ENCODE measurements at places on chromosomes 11 and 22.

- no peak for DNase-seq
Observed at GRCh38 chr22:25077964-25078363, 121.7 kb upstream of the CRYBB3 start.

GRCh38 chr11:86627776-86628455 lies 44.5 kb downstream of the ME3 start:
- DNase-seq: no peak

GRCh38 chr11:118258410-118258809 lies 5.7 kb downstream of the MPZL2 start:
- no peak for DNase-seq

DNA sequence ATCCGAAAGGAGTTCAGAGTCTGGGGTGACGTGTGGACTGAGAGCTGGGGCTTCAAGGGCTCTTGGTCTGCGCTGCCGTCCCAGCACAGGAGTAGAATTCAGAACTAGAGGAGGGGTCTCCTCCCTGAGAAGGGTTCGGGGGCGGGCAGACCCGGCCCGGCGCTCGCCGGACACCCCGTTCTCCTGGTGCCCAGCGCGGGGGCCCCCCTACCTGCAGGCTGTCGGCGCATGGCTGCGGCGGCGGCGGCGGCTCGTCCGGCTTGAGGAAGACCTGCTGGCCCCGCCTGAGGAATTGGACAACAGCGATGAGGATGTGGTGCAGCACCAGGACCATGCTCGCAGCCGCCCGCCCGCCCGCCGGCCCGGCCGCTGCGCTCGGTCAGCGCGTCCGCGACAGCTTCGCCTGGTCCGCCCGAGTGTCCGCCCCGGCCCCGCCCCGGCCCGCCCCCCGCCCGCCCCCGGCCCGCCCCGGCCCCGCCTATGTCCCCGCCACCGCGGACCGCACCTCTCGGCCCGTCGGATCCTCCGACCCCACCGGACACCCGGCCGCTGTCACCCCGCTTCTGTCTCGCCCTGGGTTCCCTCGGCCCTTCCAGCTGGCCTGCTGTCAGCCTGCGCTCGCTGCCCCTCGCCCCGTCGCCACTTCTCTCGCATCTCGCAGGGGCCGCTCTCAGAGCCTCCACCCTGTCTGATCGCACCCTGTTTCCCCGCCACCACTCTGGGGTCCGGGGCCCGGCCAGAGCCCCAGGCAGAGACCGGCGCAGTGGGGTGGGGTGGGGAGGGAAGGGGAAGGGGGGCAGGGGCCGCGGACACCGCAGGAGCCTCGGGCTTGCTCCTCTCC lies 32.0 kb downstream of the PDE2A start:
- DNase-seq: no peak

- DNase-seq: peak; percentile 52
Observed at GRCh38 chr22:29343313-29343805, 27.9 kb upstream of the RASL10A start.

DNA sequence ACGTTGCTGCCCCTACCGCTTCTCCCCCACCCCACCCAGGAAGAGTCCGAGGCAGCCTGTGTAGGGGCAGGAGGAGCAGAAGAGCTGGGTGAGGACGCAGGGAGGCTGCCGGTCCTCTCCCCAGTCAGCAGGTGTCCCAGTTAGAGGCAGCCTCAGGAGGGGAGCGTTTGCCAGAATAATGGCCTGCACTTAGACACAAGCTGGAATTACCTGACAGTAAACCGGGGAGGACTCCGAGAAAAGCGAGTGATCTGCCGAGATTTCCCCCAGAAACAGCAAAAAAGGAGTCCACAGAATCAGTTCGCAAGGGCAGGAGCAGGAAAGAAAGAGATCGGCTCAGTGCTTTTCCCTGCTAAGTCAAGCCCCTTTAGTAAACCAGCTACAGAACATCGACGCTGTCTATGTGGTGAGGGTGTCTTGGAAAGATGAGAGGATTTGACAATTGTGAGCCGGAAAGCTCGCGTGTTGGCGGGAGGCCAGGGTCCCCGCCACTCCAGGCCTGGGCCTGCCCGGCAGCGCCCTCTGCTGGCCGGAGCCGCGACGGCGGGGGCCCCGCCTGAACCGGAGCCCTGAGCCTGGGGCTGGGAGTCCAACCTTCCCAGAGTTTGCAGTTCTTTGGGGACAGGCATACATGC lies 17.7 kb upstream of the THRSP start:
- DNase-seq: peak; percentile 84

GRCh38 chr11:63395697-63396096 lies 26.1 kb downstream of the SLC22A9 start:
- DNase-seq: no peak

GRCh38 chr11:14095882-14096281 lies 133.4 kb downstream of the SPON1 start:
- no peak for DNase-seq

- DNase-seq: no peak
Observed at GRCh38 chr11:64429970-64430369, 71.0 kb downstream of the RPS6KA4 start.

GRCh38 chr11:114232400-114233059 lies 63.7 kb upstream of the NNMT start:
- no peak for DNase-seq

DNA sequence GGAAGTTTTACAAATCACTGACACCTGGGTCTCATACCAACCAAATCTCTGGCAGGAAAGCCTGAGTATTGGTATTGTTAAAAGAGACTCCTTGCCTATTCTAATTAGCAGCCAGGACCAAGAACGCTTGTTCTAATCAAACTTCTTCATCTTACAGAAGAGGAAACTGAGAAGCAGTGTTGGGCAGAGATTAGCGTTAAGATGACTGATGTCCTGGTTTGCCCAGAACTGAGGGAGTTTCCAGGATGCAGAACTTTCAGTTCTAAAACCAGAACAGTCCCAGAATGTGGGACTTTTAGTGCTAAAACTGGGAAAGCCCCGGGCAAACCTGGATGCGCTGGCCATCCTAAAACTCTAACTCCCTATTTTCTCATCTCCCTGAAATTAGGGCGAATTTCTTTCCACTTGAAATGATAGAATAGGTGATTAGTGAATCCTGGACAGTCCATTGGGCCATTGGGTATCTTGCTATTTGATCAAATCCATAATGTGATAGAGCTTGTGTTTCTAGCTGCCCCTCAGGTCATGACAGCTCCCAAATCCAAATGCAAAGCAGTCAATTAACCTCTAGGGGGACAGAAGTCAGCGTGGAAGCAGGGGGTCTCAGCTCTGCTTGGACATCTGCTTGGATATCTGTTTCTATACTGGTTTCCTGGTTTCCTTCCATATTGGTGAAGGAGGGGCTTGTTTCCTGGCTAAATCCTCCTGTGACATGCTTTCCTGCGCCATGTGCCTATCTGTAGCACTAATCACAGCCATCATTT lies 16.0 kb upstream of the TMPRSS13 start:
- no peak for DNase-seq

- DNase-seq: no peak
Observed at GRCh38 chr22:26786398-26786797, 129.0 kb downstream of the MIAT start.

DNA sequence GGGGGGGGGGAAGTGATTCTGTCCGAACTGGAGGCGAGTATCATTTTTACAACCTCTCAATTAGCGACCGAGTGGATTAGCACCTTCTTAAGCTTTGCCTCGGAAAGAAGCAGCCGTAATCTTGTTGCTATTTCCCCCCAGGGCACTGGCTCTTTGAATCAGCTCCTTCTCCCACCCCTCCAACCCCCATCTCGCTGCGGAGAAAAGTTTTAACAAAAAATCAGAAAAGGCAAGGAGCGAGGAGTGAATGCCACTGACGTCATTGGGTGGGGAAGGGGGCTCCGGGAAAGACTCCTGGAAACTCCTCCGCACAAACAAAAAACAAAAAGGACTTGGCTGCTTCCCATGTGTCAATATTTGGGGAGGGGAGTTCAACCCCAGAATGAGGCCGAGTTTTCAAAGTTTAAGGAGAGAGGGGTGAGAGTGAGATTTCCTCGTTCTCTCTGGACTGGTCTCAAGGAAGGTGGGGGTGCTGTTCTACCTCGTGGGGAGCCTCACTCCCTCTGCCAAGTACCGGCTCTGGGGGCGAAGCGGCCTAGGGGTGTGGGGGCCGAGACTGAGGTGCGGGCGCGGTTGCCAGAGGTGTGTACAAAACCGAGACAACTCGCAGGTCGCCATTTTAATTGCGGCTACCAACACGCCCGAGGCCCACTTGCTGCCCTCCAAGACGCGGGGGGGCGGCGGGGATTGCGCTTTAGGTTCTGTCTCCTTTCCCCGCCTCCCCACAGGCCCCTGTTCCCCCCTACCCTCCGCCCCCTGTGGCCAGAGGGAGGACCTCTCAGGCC lies 2.5 kb upstream of the PAX6 start:
- no peak for DNase-seq

DNA sequence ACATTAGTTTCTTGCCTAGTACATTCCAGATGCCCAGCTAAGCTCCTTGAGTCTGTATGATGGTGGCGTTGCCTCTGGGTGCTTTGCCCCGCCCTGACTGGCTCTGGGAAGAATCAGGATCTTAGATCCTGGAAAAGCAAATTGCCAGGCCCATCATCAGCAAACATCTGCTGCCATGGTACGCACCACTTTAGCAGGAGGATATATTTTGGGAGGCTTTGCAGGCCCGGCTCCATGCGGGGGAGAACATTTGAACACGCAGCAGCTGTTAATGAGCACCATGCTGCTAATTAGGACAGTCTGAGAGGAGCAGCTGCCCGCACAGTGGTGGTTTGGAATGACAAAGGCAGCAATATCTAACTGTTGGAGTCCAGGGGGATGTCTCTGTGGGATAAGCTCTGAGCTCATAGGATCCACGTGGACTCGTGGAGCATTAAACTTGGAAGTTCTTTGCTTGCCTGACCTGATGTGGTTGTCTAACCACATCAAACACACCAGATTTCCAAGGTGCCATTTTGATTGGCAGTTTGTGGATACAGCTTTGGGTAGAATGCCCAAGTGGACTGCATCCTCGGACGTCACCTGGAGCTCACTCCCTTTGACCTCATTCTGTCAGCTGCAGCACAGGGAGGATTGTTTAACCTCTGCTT lies 217.0 kb upstream of the ZBED5 start:
- DNase-seq: no peak

DNA sequence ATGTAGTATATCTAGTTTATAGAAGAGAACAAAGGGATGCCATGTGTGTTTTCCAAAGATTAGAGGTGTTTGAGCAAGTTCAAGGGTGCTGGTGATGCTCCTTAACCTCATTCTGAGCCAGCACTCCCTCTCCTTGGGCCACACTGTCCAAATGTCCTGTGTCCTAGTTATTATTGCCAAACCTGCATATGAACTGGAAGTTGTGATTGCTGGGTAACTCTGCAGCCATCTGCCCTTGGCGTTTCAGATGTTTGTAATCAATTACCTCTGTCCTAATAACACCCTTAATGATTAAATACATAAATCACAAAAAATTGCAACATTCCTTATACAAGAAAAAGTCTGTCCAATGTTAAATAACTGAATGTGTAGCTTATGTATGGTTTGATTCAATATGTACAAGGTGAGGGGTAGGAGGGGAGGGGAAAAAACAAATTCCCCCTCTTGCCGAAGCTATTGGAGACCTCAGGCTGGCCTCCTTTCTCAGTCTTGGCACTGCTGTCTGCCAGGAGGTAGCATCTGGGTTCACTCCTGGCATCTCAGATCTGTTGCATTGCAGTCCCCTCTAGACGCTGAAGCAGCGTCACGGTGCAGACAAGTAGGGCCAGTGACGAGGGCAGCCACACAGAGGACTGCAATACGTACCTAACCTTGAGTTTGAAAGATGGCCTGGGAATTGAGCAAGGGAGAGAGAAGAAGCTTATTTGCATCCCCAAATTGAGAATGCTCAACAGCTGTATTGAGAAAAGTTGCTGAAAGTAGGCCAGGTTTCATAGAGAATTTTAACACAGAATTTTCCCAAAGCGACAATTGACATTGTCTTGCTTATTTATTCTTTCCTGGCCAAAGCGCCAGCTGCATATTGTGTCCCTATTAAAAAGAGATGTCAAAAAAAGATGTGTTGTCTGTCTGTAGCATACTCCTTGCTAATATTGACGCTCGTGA lies 89.6 kb upstream of the ARHGAP32 start:
- DNase-seq: peak; percentile 32

- no peak for DNase-seq
Observed at GRCh38 chr11:82978422-82979099, 77.0 kb downstream of the DDIAS start.

DNA sequence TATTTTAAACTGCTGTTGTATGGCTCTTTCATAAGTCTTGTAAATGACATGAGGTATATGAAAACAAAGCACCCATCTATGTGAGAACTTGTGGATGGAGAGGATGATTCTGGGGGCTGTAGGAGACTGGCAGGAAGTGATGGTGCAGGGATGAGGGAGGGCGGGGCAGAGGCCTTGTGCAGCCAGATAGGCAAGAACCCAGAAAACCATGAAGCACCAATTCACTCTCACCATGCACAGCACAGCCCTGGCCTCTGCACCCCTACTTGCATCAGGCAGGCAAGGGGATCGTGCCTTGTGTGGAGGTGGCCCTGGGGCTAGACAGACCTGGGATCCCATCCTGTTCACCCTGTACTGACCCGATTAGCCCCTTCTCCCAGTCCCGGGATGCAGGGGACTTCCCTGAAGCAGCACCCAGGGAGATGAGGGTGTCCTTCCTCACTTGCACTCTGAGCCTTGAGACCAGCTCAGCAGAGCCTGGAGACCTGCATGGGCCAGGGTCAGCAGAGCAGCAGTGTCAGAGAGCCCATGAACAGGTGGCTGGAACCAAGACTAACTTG lies 85.5 kb downstream of the MORC2 start:
- DNase-seq: no peak

- DNase-seq: no peak
Observed at GRCh38 chr11:86469491-86470388, 95.1 kb downstream of the CCDC81 start.

- no peak for DNase-seq
Observed at GRCh38 chr11:62512961-62513360, 33.6 kb downstream of the AHNAK start.

- DNase-seq: peak; percentile 72
Observed at GRCh38 chr11:64078284-64078683, 42.6 kb downstream of the FLRT1 start.

DNA sequence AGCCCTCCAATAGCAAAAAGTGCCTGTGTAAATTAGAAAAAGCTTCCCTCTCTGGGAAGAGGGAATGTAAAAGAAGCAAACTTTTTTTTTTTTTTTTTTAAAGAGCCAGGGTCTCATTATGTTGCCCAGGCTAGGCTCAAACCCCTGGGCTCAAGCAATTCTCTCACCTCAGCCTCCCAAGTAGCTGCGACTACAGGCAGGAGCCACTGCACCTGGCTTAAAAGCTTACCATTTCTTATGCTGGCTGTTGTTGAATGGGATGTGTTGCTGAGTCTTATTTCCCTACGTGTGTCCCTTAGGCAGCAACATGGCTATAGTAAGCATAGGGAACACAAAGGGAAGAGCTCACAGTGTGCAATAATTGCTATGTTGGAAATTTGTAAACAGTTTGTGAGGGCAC lies 225.5 kb upstream of the CCDC90B start:
- DNase-seq: peak; percentile 33

GRCh38 chr11:50298182-50298988 lies 265.7 kb downstream of the OR4C45 start:
- DNase-seq: no peak

- peak; percentile 29 for DNase-seq
Observed at GRCh38 chr22:22942511-22943329, 55.1 kb downstream of the IGLL5 start.

DNA sequence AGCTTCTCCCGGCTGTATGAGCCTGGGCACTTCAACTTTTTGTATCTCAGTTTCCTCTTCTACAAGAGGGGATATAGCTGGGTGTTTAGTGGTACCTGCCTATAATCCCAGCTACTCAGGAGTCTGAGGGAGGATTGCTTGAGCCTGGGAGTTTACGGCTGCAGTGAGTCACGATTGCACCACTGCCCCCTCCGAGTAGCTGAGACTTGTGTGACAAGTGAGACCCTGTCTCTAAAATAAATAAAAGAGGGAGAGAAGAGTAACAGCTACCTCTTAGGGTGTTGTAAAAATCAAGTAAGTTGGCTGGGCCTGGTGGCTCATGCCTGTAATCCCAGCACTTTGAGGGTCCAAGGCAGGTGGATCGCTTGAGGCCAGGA lies 10.0 kb upstream of the CATSPER1 start:
- DNase-seq: no peak

Measured in NCI-H345 (cell line).